Stimulated activated CD8-positive, alpha-beta memory T cell treated with anti-CD3 and anti-CD28 coated beads, Interleukin-7, amount 100 ng/mL, for 1 hour (primary cell): ENCODE measurements at places on chromosomes 4 and X.

DNA sequence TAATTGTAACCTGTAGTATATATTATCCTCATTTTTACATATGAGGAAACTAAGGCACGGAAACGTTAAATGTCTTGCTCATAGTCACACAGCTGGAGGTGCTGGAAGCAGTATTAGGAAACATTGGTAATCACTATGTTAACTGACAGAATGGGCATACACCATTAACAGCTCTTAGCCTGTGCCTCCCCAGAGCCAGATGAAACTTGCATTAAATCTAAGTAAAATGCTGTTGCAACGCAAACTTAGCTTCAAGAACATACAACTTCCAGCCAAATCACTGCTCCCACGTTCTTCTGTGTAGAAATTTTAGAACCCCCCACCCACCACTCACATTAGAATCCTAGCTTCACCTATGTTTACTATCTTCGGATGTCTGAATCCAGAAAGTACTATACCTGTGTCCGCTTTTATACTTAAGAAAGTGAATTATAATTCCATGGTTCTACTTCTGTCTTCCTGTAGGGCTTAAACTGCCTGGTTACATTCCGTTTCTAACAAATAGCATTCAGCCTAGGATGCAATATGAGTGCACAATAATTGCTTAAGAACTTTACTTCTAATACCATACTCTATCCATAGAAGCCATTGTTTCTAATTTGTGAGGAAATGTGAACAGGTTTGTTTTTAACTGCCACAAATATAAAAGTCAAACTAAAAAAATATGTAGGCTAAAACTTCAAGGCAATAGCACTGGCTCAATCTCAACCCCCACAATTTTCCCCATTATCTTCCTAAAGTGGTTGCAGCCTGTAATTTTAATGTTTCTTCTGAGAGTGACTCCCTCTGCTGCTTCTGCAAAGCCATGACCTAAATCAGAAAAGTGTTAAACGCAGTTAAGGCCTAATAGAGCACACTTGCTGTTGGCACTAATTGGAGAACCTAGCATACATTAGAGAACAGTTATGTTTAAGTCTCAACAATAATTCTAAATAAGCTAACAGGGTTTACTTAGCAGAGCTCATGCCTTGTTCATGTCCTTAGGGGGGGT lies 4.4 kb downstream of the UNC5C start:
- DNase-seq = no peak

DNA sequence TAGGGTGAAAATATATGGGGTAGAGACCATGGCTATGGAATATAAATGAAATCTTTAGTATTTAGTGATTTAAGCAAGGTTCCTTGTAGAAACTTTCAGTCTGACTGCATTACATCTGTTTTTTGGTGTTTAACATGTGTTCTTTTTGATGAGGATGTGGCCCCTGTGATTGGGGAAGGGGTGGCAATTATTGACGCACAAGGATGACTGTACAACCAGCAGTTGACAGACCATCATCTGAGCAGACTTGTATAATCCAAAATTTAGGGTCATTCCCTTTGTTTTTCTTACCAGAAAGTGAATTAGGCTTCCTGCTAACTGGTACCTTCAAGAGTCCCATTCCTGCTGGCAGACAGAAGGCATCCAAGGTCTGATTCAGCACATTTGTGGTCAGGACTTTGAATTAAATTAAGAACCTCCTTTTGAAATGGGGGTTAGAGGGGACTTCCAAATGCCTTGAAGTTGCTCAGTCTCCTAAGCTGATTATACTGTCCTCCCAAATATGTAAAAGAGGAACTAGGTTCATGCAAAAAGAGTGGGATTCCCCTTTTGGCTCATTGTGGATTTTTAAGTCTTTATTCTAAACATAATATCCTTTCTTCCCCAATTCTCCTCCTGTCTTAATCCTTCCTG lies 112.4 kb upstream of the CXCL13 start:
- DNase-seq = no peak

DNA sequence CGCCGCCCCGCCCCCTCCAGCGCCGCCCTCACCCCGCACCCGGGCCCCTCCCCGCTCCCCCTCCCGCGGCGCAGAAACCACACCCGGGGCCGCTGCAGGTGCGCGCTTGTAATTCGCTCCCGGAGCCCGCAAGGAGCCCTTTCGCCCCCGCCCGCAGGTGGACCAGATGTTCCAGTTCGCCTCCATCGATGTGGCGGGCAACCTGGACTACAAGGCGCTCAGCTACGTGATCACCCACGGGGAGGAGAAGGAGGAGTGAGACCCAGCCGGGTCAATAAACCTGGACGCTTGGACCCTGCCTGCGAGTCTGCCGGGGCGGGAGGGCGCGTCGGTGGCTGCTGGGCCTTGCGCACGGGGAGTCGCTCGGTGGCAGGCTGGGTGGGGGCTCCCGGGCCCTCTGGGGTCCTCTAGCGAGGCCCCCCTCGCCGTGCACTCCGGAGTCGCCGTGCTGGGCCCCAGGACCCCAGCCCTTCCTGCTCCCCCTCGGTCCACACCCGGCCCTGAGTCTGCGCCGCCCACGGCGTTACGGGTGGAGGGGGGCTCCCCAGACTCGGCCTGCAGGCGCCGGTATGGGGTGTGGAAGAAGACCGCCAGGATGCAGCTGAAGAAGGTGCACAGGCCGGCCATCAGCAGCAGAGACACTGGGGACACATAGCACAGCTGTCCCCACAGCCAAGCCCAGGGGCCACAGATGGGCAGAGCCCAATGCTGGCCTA lies 7.1 kb downstream of the SLC49A3 start:
- DNase-seq = no peak

GRCh38 chrX:21875013-21875412 lies 19.2 kb downstream of the YY2 start:
- no peak for DNase-seq

GRCh38 chrX:153731117-153731844 lies 6.6 kb downstream of the ABCD1 start:
- no peak for DNase-seq

GRCh38 chr4:73345399-73345975 lies 58.6 kb upstream of the ALB start:
- no peak for DNase-seq

- DNase-seq = no peak
Observed at GRCh38 chrX:40272141-40272540, 174.4 kb upstream of the BCOR start.

DNA sequence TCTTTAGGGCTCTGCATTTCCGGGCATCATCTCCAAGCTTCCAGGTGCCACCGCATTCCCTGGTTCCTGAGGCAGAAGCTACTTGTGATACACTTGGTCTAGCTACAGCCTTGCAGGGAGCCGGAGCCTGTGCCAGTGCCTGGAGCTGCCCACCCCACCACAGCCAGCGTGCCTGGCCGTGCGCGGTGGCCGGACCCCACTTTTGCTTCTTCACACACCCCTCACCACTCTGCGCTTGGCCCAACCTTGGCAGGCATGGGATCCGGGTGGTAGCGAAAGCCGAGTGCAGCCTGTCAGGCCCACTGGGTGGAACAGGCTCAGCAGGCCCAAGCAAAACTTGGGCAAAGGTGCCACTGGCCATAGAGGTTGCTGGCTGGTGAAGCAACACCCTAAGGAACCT lies 823.7 kb downstream of the GLUD2 start:
- DNase-seq = no peak

DNA sequence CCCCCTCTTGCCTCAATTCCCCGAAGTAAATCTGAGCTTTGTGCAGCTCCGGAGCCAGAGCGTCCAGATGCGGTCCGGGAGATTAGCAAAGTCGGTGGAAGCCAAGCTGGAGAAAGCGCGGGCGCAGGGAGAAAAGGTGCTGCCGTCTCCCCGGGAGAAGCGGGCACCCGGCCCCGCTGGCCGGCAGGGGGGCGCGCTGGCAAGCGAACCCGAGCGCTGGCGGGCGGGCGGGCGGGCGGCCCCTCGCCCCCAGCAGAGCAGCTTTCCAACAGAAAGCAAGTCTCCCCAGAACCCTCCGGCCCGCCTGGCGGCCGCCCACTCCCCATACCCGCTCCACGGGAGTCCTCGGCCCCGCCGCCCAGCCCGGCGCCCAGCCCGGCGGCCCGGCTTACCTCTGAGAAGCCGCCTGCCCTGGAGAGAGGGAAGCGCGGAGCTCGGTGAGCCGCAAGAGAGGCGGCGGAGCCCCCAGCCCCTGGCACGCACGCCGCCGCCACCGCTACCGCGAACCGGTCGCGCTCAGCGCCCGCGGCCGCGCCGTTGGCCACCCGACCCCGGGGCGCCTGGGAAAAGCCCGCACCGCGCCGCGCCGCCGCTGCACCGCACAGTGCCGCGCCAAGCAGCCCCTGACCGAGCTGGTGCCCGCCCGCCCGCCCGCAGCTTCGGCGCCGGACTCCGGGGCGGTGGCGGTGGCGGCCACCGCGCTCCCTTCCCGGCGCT lies 529 bp upstream of the CITED1 start:
- DNase-seq = no peak

DNA sequence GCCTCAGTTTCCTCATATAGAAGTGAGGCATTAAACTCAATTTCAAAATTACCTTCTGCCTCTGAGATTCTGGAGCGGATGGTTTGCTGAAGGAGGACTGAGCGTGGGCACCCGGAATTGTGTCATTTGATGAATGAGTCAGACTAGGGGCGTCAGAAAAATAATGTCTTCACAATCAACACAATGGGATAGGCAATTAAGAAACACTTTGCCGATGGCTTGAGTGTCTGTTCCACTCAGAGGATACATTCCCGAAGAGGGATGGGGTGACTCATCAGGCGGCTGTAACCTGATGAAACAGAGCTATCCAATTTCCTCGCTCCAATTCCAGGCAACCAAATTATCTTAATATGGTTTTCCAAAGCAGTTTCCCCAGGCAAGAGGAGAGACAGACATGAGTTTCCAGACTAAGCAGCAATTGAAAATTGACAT lies 1.2 kb upstream of the CHRNA9 start:
- DNase-seq = no peak

DNA sequence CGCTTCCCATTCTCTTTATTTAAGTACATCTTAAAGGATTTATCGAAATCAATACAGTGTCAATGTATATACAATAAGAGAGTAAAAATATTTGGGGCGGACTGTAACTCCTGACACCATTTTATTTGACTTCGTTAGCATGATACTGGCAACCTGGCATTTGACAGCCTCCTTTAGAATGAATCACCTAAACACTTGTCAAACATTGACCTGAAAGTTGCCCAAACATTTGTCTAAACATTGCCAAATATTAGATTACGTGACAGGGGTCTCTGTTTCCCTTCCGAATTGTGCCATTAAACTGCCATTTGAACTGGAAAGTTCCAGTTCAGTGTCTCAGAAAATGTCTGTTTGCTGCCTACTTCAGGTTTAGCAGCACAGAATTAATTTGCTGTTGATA lies 20.8 kb upstream of the FAM9A start:
- DNase-seq = no peak

DNA sequence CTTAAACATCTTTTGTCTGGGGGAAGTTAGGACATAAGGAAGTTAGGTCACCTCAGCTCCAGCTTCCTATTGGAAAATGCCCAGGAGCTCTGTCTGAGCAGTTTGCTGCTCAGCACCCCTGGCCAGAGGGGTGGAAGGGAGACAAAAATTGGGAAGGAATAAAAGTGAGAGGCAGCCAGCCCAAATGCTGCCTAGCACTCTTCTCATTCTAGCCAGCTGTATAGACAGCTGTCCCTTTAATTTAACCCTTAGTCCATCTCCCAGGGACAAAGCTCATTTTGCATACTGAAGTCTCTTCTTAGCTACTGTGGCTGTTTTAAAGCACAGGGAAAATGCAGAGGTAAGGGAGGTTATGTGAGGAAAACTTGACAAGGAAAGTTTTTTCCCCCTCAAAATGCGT lies 89.5 kb upstream of the CITED1 start:
- DNase-seq = no peak

- DNase-seq = no peak
Observed at GRCh38 chr4:113881256-113881655, 98.2 kb downstream of the ARSJ start.

- DNase-seq = no peak
Observed at GRCh38 chr4:118036336-118036735, 2.0 kb downstream of the NDST3 start.

DNA sequence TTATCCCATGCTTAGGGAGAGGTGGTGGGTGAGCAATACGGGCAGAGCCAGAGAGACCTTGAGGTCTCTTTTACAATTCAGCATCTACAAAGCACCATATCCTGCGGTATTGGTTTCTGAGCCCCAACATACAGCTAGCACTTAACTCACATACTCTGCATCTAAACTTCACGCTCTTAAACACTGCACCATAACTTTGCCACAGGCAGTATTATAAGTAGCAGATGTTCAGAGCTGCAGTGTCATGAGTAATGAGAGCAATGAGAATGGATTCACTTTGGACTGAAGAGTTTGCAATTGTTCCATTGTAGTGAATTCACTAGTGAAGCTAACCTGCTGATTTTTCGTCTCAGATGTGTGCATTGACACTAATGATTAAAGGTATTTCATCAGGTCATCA lies 93.8 kb downstream of the HS3ST1 start:
- no peak for DNase-seq

DNA sequence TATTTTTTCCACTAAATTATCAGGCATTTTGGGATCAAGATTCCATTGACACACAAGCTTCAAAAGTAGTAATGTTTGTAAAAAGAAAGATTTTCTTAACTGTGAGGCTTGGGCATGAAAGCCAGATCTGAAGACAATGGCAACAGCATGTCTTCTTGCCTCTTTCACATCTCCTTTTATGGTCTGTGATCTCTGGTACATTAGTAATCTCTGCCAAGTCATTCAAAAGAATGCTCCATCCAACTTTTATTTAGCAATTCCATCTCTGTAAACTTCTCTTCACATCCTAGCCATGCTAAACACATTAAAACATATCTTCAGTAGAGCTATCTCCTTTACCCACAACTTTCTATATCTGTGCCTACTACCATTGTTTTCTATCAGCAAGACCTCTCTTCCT lies 465.4 kb downstream of the FAT4 start:
- no peak for DNase-seq

DNA sequence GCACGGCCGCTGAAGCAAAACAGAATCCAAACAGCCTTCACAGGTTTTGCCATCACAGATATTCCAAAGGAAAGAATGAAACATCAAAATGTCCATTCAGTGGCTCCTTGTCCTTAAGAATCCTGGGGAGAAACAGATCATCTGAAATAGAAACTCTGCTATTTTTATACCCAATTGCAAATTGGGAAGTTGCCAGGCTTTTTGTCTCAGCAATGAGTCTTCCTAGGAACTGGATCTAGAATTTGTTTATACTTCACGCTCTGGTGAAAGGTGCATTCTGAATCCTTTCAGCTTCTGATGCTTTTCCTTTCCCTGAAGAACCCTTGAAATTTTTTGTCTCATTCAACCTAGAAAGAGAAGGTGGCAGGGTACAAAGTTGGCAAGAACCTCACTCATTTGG lies 218.9 kb downstream of the FBXW7 start:
- no peak for DNase-seq

GRCh38 chr4:187208651-187209050 lies 485.0 kb upstream of the FAT1 start:
- no peak for DNase-seq

DNA sequence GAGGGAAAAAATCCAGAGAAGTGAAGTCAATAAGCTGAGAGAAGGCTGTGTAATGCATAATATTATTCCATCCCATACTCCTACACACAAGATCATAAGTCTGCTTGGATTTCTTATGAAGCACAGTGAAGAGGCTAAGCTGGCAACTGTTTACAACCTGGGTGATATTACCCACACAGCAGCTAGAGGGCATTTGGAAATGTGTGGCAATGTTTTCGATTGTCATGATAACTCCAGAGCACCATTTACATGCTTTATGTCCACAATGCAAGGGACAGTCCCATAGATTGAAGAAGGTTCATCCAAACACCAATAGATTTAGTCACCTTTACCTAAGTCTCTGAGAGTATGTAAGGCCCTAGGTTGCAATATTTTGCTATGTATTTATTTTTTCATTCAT lies 412.2 kb downstream of the PPP3CA start:
- no peak for DNase-seq
